ENCODE measurements at places on chromosomes 11 and 22.
A peak's percentile ranks its signal among the peaks of the same experiment; 100 is the strongest.

DNA sequence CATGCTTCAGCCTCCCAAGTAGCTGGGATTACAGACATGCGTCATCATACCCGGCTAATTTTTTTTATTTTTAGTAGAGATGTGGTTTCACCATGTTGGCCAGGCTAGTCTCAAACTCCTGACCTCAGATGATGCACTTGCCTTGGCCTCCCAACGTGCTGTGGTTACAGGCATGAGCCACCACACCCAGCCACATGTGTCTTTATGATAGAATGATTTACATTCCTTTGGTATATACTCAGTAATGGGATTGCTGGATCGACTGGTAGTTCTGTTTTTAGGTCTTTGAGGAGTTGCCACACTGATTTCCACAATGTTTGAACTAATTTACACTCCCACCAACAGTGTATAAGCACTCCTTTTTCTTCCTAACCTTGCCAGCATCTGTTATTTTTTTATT, 276.2 kb downstream of the METTL15 start:
- DNase-seq, result peak; percentile 99

DNA sequence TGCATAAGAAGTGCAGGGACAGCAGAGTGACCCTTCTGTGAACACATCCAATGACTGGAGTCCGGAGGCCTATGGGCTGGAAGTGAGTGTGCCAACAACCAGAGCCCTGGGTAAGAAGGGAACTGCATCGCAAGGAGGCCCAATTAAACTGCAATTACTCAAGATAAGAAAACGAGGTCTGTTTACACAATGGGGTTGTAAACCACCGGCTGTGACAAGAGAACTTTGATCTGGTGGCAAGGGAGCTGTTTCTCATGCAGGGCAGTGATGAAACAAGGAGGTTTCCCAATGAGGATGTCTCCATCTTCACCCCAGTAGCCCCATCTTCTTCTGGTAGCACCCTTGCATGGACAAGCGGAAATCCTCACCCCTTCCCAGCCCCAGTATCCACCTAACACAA, 21.5 kb downstream of the ETS1 start:
- no peak for DNase-seq

DNA sequence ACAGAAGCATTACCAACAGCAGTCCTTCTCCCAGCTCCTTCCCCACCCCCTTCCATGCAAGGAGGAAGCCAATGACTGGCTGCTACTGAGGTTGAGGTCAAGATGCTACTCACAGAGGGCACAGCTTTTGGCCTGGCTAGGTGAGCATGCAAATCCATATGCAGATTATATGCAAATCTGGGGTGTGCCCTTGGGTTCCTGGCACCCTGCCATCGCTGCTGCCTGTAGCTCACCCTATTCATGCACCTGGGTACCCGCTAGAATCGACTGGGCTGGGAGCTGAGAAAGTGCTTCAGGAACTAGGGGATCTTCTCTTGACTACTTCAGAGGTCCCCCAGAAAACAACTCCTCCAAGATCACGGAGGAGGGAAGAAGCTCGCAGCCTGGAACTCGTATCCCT, 4.0 kb downstream of the DSCAML1 start:
- DNase-seq, result no peak

DNA sequence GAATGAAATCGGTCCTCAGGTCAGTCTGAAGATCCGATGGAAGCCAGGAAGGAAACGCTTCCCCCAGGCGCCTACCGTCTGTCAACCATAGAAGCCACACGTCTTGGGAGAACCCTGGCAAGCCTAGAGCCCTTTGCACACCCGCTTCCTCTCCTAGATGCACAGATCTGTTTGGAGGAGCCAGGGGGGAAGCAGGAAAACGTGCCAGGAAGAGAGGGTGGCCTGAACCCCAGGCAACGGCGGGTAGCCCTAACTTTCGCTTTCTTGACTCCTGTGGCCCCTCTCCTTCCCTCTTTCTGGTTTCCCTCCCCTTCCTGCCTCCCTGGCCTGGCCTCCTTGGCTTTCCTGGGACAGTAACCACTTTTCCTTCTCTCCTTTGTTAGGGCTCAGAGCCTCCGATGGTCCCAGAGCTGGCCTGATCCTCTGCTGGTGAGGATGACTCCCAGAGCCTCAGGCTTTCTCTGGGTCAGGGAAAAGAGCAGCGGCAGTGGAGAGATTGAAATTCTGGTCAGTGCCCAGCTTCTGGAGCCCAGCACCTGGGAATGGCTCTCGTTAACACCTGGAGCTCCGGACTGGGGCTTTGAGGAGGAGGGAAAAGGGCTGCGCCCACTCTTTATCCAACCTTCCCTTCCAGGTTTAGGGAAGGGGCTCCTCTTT, 2.1 kb downstream of the FXYD6 start:
- DNase-seq, result no peak

DNA sequence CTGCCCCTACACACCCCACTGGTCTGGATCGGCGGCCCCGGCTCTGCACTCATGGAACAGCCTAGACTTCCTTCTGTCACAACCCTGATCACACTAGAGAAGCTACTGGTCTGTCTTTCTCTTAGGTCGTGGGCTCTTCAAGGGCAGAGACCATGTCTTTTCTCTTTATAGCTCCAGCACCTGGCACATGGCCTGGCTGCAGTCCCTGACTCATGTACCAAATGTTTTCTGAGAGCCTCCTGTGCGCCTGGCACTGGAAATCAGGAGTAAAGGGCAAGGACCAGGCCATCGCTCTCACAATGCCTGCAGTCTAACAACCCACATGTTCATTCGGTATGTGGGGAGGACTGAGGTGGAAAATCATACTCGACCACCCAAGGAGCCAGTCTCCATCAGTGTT, 7.5 kb downstream of the ASCC2 start:
- DNase-seq, result no peak

- no peak for DNase-seq
Observed at GRCh38 chr22:20112623-20113511, 3.0 kb upstream of the RANBP1 start.

DNA sequence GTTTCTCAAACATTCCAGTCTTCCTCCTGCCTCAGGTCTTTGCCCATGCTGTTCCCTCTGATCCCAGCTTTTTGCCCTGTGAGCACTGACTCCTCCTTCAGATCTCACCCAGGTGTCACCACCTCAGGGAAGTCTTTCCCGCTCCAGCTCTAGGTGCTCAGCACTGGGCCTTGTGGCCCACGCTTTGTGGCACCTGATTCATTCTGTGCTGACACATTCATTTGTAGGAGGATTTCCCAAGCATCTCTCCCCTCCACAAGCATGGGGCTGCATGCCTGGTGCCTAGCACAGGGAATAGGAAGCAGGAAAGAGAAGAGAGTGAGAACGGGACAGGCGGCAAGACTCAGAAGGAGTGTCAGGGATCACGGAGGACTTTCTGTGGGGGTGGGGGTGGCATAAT, 17.6 kb downstream of the MPPED1 start:
- DNase-seq, result no peak

DNA sequence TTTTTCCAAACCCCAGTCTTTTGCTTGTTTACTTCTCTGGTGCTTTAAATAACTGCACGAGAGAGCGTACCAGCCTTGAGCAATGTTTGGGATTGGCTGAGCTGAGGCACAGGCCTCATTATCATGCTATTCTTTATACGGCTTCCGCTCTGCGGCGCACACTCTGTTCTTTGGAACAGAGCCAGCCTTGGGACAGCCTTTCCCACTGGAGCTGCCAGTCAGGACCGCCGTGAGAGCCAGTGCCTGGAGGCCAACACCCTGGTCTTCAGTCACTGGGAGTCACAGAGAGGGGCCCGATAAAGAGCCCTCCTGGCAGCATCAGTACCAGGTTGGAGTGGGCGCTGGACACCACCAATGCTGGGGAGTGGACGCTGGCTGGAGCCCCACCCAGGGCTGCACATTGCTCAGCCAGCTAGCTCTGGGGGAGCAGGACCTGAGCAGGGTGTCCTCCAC, 125.6 kb downstream of the BCR start:
- no peak for DNase-seq

DNA sequence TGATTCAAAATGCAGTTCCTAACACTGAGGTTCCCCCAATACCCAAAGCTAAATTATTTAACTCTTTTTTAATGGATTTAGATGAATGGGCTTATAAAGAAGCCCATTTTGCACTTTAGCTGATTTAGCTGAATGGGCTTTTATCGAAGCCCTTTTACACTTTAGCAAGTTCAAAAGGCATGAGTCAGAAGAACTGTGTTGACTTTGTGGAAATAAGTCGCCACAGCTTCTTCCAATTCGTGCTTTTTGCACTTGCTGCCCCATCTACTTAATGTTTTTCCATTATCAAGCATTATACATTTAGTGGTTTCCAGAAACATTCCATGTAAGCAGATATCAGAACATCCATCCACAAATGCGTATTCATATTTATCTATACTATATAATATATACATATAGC, 20.5 kb upstream of the GRIA4 start:
- no peak for DNase-seq

GRCh38 chr22:35380537-35381423, at the start of gene HMOX1:
HMOX1 (plus strand) TSS chr22:35381096; CDS start chr22:35381174, 78 bp downstream.
- DNase-seq, result peak; percentile 91

DNA sequence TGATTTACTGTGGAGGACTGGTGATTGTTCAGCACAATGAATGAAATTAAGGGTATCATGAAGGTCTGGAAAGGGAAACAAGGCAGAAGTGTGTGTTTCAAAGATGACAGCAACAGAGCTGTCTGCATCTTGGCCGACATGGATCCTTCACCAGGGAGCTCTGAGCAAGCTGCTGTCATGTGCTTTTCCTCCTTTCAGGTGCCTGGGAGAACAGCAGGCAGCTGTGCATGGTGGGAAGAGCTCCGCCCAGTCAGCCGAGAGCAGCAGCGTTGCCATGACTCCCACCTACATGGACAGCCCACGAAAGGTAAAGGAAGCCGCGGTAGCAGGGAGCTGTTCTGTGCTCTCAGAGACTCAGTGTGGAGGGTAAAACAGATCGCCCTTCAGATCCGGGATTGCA, 87.1 kb upstream of the YWHAH start:
- DNase-seq, result no peak

GRCh38 chr11:116729501-116730240, 43.1 kb downstream of the BUD13 start:
- DNase-seq, result no peak

- DNase-seq, result no peak
Observed at GRCh38 chr22:41801147-41801819, 804 bp downstream of the CCDC134 start.

DNA sequence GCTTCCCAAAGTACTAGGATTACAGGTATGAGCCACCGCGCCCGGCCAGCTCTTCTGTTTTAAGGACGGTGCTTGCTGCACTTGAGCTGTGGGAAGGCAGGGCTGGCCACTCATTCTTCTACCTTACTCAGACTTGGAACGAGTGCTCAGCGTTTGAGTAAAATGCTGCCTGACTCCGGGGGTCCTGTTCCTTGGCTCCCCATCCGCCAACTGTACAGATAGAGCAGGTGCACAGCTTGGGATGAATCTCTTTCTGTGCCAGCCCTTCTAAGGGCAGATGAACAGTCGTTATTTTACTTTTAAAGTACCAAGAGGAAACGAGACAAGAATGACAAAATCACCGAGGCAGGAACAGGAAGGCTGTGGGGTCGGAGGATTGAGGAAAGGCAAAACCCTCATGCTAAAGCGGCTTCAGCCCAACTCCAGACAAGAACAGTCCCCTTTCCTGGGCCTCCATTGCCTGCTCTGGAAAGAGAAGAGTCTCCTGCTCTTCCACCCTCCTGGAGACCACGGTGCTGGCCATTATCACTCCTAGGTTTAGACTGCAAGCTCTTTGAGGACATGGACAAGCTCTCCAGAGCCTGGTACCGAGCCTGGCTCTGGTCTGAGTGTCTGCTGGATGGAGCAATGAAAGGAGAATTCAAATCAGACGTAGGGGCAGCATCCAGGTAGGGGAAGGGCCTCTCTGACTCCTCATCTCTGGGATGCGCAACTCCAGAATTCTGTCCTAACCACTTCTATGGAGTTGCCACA, 1.1 kb upstream of the SUN2 start:
- DNase-seq, result no peak

DNA sequence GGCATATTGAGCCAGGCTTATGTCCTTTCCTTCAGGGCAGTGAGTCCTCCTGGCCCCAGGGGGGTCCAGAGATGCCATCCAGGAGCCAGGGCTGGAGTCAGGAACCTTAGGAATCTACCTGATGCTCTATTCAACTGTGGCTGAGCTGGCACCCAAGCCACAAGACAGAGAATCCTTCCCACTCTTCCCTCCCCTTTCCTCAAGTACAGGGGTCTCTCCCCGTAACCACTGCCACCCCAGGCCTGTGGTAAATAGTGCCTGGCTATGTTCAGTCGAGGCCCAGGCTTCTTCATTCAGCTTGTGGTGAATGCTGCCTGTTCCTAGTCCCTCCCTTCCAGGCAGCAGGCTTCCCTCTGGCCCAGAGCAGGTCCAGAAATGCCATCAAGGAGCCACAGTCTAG, 45.5 kb upstream of the THY1 start:
- DNase-seq, result no peak

DNA sequence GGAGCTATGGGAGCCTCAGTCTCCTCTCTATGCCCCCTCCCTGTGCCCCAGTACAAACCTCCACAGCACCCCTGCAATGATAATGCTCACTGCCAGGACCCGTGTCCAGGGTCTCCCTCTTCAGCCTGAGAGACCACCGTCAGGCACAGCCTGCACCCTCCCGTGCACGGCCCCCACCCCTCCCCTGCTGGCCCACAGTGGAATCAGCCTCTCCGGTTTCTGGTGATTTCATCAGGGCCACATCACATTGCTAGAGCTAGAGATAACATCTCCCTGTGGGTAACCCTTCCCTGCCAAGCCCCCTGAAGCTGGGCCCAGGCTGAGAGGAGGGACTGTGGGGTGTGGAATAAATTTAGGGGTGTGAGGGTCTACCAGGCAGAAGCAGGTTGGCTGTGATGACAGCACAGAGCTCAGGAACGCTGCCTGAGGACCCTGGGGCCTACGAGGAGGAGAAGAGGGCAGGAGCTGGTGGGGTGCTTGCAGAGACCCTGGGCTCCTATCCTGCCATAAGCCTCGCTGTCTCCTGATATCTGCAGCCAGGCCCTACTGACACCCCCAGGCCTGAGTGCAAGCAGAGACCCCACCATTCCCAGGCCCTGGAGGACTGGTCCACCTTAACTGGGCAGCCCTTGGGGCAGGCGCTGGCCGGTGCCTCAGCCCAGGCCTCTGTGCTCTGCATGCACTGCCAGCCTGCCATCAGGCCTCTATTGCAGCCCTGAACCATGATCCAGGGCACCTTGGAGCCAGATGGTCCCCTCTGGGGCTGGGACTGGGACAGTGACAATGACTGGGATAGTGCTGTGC, at the start of gene KLHDC7B:
Gene KLHDC7B, plus strand, starts transcription at position 378 of the 804 bp plus-strand sequence. Its CDS starts 345 bp downstream, at position 723.
- DNase-seq, result peak; percentile 82

GRCh38 chr11:133029107-133029506, 503.2 kb downstream of the OPCML start:
- peak; percentile 29 for DNase-seq

DNA sequence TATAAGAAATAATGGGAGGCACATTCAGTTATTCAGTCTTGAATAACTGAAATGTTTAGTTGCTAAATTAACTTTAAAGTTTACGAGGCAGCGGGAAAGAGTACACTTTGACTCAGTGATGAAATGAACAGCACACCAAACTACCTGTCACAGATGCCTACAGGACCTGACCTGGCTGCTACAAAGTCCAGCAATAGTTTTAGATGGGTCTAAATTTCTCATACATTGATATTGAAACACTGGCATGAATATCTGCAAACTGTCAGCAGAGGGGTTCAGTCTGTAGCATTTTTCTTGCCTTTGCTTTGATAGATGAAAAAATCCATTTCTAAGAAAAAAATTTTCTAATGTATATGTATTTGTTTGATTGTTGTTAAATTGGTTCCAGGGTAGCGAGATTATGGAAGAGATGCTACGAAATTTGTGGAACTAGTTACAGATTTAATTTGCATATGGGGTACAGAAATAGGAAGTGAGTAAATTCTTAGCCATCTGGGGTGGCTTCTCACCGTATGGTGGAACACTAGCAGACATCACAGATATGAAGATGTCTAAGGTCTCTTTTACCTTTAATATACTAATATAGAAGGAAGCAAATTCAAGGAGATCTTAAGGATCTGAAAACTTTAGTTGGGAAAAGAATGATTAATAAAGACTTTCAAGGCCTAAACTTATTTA, 20.8 kb upstream of the GAB2 start:
- no peak for DNase-seq

Measured in fibroblast of skin of scalp (primary cell).